CD4-positive, alpha-beta T cell treated with Interleukin-2 at 100 ng/mL for 4 hours (primary cell): ENCODE measurements at places on chromosomes 13 and 19.

DNA sequence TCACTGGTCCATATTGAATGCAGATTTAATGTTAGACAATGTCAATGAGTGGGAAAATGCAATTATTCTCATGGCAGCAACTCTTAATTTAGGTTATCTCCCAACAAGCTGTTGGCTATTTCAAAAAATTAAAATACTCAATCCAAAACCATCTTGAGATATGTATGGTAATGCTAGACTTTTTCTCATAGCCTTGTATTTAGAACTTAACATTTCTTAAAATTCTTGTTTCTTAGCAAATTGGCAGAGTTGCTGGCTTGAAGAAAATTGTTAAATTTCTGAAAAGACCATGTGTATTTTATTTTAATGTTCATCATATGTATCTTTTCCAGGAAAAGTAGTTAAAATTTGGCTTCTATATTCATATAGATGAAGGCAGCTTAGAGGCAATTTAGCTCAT is 1355.1 kb downstream of the PCDH9 start:
- no peak for DNase-seq

DNA sequence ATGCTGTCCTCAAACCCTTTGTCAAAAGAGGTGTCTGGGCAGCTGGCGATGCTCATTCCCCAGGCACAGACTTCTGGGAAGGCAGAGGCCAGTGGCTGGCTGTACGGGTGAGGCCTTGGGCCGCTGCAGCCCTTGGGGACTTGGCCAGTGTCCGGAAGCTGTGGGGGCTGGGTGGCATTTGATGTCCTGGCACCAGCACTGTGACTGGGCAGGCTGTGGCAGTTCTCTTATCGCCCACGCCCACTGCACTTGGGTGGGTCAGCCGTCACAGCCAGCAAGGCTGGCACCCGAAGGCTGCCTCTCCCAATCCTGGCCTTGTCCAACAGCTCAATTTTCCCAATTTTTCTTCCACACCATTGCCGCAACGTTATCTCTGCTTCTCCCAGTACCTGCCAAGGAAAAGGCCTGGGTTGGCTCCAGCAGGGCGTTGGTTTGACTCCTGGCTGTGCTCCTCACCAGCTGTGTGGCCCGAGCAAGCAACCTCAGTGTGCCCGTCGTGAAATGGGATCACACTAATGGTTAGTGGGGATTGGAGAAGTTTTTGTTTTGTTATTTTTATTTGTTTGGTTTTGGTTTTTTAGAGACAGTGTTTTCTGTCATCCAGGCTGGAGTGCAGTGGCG is 12.7 kb upstream of the SLC44A2 start:
- DNase-seq = no peak

- no peak for DNase-seq
These were observed at the start of gene ICAM4 for GRCh38 chr19:10286803-10287737. ICAM4 (plus strand) TSS chr19:10286955; CDS start chr19:10287013, 58 bp downstream.

- no peak for DNase-seq
These were observed 65.1 kb downstream of the SPACA7 start for GRCh38 chr13:112441226-112441625.

DNA sequence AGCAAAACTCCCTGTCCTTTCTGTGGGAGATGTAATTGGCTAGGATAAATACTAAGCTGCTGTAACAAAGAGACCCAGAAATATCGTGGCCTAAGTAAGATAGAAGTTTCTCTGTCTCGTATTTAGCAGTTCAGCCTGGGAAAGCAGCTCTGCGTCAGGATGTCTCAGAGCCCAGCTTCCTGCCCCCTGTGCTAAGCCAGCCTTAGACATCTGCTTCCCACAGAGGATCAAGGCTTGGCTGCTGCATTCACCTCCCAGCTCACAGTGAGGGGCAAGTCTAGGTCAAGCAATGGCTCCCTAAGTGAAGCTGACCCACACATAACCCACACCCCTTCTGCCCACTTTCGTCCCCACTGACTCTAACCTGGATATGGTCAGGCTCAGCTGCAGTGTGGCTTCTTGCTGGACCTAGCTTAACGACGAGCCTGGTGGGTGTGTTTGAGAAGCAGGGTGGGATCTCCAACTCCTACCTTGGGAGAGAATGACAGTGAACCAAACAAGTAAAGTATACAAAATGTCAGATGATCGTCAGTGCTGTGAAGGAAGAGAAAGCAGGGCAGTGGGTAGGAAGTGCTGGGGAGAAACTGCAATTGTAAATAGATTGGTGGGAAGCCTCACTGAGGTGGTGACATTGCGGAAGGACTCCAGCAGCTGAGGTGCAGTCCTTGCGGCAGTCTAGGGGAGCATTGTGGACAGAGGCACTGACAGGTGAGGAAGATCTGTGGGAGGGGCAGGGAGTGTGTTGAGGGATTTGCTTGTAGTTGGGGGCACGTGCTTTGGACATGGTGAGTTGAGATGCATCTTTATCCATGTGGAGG is 82.9 kb downstream of the TNFRSF19 start:
- DNase-seq = no peak

GRCh38 chr19:17602872-17603510 is 47.5 kb downstream of the COLGALT1 start:
- DNase-seq = no peak
